ENCODE measurements at places on chromosomes 16 and 17.

DNA sequence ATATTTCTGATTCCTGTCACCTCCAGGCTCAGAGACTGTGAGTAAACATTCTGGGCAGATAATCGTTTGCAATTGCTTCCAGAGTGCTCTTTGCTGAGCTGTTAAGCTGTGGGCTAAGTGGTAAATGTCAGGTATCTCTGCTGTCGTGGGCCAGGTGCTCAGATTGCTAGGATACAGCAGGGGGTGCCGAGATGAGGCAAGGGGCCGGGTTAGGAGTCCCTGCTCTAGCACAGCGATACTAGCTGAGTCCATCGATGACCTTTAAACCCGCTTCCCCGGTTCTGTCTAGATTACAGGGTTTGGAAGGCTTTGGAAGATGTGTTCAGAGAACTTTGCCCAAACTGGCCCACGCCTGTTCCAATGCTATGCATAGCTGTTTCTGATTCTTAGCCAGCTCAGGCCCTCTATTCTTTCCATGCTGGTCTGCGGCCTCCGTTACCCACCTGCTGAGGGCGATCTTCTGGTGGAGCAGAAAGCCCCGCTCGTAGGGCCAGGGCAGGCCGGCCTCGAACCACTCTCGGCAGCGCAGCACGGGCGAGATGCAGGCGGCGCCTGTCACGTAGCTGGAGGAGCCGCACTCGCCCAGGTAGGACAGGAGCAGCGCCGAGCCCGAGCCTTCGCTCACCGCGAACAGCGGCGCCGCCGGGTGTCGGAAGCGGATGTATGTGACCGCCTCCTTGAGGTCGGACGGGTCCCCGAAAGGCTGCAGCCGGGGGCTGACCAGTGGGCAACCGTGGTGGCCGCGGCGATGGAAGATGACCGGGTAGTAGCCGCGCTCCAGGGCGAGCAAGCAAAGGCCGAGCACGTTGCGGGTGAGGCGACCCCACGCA, 979 bp downstream of the ABHD15 start:
- no peak for DNase-seq

- DNase-seq, result no peak
These were observed 452.4 kb upstream of the C16orf82 start for GRCh38 chr16:26614237-26614841.

- DNase-seq, result no peak
These were observed 262.6 kb upstream of the MYOCD start for GRCh38 chr17:12402963-12403622.

- DNase-seq, result no peak
These were observed 141.2 kb downstream of the WWOX start for GRCh38 chr16:78240459-78241222.

GRCh38 chr17:322006-322780, 30.4 kb downstream of the RPH3AL start:
- DNase-seq, result no peak

DNA sequence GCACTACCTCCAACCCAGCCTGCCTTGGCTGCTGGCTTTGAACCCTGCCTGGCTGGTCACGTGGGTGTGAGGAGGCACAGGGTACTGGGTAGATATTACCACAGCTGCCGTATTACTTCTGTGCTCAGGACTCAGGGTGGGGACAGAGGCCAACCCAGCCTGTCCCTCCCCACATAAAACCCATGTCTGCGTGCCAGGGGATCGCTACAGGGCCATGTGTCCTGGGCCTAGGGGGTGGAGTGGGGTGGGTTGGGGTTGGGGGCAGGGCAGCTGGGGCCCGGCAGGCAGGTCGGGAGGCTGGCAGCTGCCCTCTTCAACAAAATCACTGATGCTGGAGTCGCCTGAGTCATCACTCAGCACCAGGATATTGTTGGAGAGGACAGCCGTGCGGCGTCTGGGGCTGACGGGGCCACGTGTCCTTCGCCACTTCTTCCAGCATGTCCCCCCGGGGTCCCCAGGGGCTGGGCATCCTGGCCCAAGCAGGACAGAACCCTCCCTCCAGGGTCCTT, 39.7 kb upstream of the PVALEF start:
- no peak for DNase-seq

DNA sequence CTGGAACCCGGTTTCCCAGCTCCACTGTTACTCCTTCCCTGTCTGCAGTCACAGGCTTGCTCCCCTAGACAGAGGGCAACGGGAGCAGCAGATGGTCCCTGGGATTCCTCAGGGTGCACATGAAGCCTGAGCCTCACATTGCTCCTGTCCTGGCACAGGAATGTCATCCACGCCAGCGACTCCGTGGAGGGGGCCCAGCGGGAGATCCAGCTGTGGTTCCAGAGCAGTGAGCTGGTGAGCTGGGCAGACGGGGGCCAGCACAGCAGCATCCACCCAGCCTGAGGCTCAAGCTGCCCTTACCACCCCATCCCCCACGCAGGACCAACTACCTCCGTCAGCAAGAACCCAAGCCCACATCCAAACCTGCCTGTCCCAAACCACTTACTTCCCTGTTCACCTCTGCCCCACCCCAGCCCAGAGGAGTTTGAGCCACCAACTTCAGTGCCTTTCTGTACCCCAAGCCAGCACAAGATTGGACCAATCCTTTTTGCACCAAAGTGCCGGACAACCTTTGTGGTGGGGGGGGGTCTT, 1.6 kb upstream of the DECR2 start:
- no peak for DNase-seq

DNA sequence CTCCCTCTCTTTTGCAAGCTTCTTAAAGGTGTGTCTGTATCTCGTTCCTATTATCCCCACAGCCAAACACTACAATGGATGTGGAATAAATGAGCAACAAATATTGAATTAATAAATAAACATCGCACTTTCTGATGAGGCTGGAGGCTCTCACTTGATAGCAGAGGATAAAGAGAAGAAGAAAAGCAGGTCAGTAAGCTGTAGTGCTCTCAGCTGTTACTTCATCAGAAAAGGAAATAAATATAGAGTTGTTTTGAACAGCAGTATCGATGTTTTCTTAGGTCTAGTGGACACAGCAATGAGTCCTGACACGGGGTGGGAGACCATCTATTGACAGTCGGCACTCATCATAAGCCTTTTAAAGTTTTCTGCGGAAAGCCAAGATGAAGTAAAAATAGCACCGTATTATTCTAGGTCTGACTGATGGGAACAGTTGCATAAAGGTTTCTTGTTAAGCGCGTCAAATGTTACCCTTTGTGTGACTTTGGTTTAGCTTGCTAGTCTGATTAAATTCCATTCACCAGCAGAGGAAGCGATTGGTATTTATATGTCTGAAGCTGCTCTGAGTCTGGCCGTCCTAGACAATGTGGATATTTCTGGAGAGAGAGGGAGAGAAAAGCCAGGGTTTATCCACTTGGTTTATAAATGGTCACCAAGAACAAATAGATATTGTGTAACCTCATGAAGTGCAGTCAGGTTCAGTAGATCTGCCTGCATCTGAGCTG, 646.1 kb downstream of the CDH11 start:
- no peak for DNase-seq

GRCh38 chr16:55576384-55576783, 9.9 kb downstream of the CAPNS2 start:
- no peak for DNase-seq

GRCh38 chr16:76444832-76445231, 167.6 kb downstream of the CNTNAP4 start:
- DNase-seq, result no peak

DNA sequence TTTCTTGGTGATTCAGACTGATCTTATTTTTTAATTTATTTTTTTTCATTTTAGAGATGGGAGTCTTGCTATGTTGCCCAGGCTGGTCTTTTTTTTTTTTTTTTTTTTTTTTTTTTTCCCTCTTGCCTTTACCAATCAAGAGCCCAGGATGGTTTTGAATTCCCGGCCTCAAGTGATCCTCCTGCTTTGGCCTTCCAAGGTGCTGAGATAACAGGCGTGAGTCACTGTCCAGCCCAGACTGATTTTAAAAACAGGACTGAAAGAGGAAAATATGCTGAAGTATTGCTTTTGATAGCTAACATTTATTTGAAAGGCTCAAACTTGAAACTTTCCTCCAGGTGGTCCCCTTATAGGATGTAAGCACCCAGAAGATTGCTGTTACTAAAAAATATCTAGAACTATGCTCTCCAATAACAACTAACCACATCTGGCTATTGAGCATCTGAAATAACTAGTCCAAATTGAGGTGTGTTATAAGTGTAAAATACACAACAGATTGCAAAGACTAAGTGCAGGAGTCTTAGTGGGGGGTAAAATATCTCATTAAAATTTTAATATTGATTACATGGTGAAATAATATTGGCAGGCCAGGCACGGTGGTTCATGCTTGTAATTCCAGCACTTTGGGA, 15.8 kb upstream of the BRIP1 start:
- no peak for DNase-seq

DNA sequence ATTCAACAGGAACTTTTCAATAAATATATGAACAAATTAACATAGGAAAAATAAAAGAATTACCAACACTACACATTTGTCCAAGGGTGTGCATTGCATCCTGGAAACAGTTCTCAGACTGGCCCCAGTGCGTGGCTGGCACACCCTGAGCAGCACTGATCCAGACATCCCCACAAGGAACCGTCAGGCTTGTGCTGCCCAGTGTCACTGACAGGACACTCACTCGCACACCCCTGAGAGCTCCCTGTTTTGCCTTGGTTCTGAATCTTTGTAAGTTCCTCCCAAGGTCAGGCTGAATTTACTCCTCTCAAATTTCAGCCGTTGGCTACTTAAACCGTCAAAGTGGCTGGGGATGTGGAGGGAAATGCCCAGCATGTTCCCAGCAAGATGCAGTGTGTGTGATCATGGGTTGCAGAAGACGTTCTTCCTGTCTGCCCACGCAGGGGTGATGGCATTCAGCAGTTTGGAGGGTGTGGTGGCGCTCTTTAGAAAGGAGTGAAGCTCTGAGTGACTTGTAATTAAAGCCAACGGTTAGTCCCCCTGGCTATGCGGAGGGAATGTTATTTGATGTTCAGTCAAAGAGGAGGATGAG, 1.7 kb downstream of the MT2A start:
- no peak for DNase-seq

- no peak for DNase-seq
These were observed 18.8 kb upstream of the TMEM220 start for GRCh38 chr17:10748531-10749181.

DNA sequence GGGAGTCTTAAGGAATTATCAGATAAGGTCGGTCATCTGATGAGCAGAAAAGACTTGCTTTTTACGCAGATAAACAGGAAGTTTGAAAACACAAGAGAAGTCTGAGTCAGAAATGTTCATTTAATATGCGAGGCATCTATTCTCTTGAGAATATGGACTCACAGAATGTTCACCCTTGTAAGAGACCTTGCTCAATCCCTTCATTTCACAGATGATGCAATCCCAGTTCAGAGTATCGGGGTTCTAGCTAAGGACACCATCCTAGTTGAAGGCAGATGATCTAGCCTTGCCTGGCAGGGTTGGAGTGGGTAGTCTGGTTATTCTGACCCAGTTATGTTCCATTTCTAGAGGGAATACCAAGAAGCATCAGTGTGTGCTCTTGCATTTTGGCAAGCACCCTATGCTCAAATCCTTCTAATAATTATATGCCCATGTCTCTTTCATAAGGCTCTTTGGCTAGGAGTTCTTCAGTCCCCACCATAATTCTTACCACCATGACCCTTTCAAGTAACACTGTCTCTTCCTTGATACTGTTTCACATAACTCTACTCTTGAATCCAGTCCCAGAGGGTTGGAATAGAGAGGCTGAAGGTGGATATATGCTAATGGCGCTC, 42.5 kb downstream of the YPEL2 start:
- DNase-seq, result no peak

DNA sequence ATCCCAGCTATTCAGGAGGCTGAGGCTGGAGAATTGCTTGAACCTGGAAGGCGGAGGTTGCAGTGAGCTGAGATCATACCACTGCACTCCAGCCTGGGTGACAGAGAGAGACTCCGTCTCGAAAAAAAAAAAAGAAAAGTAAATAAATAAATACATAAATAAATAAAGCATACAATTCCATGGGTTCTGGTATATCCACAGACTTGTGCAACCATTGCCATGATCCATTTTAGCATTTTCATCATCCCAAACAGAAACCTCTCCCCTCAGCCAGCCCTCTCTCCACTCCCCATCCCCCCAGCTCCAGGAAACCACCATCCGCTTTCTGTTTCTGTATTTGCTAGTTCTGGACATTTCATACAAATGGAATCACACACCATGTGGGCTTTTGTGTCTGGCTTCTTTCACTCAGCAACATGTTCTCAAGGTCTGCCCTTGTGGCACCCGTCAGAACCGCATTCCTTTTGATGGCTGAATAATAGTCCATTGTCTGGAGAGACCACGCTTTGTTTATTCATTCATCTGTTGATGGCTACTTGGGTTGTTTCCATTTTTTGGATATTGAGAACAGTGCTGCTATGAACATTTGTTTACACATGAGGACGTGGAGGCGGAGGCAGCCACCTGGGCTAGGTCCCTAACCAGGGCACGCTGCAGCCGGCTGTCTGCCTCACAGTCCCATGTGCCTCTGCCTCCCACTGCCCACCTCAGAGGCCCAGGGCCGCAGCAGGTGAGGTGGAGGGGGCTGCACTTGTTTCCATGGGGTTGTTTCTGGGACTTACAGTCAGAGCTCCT, 76.2 kb downstream of the NT5M start:
- DNase-seq, result no peak
